ENCODE measurements at places on chromosomes 7 and 10.

- DNase-seq, result no peak
Measured at GRCh38 chr10:125567529-125567928, 115.4 kb downstream of the TEX36 start.

GRCh38 chr10:49617121-49618020 lies 3.5 kb downstream of the CHAT start:
- no peak for DNase-seq

- no peak for DNase-seq
Measured at GRCh38 chr7:100951172-100951571, 1.8 kb downstream of the MUC3A start.

GRCh38 chr7:84624527-84624926 lies 429.9 kb upstream of the SEMA3A start:
- no peak for DNase-seq

- no peak for DNase-seq
Measured at GRCh38 chr7:133470-133869, 58.9 kb upstream of the FAM20C start.

- DNase-seq, result no peak
Measured at GRCh38 chr7:124697746-124698145, 67.8 kb downstream of the GPR37 start.

- no peak for DNase-seq
Measured at GRCh38 chr10:28668363-28669226, 8.7 kb upstream of the BAMBI start.

- DNase-seq, result no peak
Measured at GRCh38 chr10:120719333-120719732, 131.8 kb upstream of the WDR11 start.

GRCh38 chr7:30983914-30984247 lies 20.1 kb downstream of the GHRHR start:
- no peak for DNase-seq

DNA sequence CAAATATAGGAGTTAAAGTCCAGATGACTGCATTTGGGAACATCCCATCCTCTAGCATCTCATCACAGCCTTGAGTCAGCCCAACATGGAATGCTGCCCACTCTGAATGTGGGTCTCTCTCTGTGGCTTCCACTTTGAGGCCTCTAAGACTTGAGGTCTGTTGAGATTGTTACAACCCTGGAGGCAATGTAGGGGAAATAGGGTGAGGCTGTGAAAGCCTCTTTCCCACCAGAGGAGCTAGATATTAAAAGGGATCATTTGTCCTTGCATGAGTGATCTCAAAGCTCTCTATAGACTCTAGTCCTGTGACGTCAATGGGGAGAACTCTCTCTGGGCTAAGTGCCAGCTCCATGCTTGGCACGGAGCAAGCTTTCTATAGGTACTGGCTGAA lies 6.4 kb upstream of the GOLGA7B start:
- no peak for DNase-seq

DNA sequence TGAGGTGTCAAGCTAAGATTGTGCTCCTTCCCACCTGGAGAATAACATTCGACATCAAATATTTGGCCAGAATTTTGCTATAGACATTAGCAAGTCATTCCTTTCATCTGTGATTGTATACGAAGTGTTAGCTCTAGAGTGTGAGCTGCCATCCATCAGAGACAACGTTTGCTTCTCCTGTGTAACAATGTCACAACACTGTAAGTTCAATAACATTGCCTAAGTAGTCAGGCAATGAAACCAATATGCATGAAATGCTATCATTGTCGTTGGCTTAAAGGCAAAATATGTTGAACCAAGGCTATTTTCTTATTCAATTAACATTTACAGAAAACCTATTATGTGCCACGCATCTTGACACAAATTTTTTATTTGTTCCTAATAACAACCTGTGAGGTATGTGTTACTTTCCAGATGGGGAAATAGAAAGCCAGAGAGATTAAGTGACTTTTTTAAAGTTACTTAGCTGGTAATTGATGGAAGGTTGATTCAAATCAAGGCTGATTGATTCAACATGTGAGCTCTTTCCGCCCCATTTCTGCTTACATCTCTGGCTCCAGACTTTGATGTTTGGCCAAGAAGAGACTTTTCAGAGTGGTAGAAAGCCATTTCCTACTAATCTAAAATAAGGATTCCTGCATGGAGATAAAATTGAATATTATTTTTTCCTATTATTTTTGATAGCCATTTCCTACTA lies 32.0 kb downstream of the BET1 start:
- no peak for DNase-seq

- no peak for DNase-seq
Measured at GRCh38 chr10:49655099-49655498, 24.4 kb upstream of the C10orf53 start.

DNA sequence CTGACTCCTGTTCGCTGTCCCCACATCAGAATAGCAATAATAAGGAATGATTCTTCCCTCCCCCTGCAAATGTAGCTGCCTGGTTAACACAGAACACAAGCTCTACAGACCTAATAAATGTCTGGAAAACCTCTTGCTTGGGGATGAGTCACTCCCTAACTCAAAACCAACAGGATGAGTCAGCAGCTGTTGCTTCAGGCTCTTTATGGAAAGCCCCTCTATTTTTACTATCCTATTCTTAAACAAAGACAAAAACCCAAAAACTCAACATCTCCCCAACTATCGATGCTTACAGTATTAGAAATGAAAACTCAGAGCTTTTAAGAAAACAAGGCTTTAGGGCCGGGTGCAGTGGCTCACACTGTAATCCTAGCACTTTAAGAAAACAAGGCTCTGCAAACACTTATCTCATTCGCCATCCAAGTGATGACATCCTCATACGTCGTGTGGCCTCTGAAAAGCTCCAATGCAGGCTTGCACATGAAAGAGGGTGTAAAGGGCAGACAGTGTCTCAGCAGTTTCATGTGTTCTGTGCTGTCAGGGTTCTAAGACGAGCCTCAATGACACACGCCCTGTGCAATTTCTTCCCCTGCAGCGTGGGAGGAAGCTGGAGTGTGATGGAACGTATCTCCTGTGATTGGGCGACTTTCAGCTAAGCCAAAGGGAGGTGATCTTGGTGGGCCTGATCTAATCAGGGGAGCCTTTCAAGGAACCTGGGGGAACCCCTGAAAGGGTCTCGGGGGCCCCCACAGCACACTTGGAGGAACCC lies 70.1 kb downstream of the AMZ1 start:
- DNase-seq, result peak; percentile 88

DNA sequence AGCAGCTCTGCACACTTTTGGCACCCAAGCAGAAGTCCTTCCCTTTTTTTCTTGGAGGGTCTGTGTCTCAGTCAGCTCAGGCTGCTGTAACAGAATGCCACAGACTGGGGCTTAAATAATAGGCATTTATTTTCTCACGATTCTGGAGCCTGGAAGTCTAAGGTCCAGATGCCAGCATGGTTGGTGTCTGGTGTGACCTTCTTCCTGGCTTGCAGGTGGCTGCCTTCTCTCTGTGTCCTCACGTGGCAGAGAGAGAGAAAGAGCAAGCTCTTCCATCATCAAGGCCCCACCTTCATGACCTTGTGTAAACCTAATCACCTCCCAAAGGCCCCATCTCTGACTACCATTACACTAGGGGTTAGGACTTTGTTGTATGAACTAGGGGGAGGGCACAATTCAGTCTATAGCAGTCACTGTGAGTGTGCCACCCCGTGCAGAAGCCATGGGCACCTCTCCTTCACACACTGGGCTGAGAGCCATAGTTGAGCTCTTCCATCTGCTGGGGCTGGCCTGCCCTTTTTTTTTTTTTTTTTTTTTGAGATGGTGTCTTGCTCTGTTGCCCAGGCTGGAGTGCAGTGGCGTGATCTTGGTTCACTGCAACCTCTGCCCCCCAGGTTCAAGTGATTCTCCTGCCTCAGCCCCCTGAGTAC lies 80.3 kb downstream of the OAT start:
- no peak for DNase-seq

DNA sequence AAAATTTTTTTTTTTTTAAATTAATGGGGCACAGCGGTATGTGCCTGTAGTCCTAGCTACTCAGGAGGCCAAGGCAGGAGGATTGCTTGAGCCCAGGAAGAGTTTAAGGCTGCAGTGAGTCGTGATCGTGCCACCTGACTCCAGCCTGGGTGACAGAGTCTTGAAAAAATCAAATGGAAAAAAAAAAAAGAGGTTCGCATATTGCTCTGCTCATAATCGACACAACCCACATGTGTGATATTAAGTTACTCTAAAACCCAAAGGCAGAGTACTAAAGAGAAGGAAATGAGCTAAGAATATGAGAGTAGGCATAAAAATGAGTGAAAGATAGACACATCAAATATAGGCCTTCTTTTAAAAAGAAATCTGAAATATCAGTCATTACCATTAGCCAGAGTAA lies 66.3 kb downstream of the IGF2BP3 start:
- no peak for DNase-seq

DNA sequence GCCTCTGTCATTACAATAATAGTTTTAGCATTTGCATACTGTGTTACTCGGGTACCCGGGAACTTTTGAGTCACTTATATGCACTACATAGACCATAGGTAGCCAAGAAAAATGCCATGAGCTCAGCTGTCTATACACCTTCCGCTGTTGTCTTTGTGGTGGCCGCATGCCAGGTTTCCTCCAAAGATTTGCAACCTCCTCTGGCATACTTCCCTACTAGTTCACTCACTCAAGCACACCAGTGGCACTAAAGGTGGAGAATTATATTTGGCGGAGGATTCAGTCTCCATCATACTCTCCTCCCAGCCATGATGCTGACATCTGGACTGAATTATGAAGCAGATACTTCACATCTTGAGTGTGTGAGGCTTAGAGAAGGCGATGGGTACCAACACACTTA lies 35.6 kb upstream of the GRB10 start:
- no peak for DNase-seq

DNA sequence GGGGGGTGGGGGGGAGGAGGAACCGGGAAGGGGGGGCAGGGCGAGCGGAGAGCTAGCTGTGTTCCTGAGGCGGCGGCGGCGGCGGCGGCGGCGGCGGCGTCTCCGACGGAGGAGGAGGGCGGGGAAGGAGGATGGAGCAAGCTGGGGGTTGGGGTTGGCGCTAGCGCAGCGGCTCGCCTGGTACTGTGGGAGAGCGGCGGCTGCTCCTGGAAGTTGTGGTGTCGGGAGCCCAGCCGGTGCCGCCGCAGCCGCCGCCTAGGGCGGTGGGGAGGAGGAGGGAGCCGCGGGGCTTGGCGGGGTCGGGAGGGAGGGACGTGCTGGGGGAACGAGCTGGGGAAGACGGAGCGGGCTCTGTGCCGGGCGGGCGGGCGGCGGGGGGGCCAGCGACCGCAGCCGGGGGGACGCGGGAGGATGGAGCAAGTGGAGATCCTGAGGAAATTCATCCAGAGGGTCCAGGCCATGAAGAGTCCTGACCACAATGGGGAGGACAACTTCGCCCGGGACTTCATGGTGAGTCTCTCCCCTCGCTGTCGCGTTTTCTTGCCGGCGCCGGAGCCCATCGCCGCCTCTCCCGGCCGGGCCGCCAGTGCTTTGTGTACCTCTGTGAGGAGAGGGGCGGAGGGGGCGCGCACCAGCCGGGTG lies at the start of gene PTPN12:
Gene PTPN12 (plus strand): TSS at position 160 of the 642 bp plus-strand sequence. CDS start 252 bp downstream, at position 412.
- DNase-seq, result no peak

- no peak for DNase-seq
Measured at GRCh38 chr7:81789406-81790119, 19.7 kb upstream of the HGF start.

DNA sequence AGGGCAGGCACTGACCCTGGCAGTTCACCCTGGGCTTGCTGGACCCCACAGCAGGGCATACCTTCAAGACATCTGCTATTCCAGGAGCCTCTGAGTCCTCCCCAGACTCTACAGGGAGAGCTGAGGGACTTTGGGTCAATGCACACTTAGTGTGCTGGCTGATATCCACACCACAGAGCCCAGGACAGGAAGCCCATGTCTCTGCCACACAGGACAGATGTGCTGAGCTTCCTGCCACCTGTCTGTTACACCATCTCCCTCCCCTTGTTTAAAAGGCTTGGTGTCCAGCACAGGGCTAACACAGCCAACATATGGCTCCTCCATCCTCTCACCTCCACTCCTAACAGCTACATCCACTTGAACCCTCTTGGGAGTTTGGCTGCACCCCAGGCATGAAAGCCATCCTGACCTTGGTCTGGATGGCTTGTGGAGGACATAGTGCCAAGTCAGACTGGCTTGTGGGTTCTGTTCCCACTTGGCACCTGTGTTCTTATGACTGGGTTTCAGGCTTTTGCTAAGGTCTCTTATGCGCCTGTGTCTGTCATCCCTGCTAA lies 529.8 kb downstream of the GALNT17 start:
- DNase-seq, result no peak

DNA sequence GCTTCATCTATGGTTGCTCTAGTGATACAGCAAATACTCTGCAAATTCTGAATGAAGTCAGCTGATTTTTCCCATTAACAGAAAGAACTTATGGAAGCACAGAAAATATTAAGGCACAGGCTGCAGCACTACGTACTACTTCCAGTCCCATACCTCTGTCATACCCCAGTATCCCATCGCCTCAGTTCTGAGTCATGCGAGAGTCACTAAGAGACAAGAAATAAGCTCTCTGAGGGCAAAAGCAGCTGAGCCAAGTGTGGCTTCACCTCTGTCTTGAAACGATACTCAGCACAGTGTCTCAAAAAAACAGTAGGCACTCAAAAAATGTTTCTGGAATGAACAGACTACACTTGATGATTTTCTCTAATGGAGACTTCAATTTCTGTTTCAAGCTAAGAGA lies 48.2 kb downstream of the EZH2 start:
- DNase-seq, result no peak

DNA sequence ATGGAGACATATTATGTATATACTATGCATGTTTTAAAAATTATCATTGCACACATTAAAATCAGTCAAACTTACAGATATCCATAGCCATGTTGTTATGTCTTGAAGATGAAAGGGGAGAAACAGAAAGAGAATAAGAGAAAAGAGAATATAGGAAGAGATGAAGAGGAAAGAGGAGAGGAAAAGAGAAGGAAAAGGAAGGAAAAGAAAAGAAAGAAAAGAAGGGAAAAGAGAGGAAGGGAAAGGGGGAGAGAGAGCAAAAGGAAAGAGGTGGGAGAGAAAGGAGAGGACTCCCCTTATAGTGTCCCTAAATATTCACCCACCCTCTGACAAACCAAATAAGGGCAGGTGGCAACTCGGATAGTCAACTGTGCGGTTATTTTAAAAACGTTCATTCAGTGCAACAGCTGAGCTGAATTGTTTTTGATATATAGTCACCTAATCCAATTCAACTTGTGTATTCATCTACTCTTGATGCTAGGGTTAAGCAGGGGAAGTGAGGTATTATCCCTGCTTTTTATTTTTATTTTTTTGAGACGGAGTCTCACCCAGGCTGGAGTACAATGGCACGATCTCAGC lies 14.6 kb downstream of the SVIL start:
- no peak for DNase-seq

- DNase-seq, result no peak
Measured at GRCh38 chr10:114335614-114336013, 68.7 kb downstream of the AFAP1L2 start.

GRCh38 chr10:63586043-63586442 lies 64.8 kb downstream of the REEP3 start:
- DNase-seq, result no peak
